ENCODE measurements at places on chromosomes 3 and 15. TPM values are rescaled to one million over a fixed set of nuclear protein-coding genes. Genes with fewer than 3 reads are reported as not detected.

EPHB1 gene
- total RNA-seq = 0.31 TPM

ITPKA gene
- total RNA-seq = 29.5 TPM

TUSC7 gene
- not detected for total RNA-seq

NUP210 gene
- 8.1 TPM for total RNA-seq

OXNAD1 gene
- total RNA-seq = 21.5 TPM

ZKSCAN7 gene
- 0.96 TPM for total RNA-seq

ITIH3 gene
- 0.89 TPM for total RNA-seq

NANOGP8 gene
- total RNA-seq = 1.1 TPM

DNAH12 gene
- 0.07 TPM for total RNA-seq

PRR20G gene
- total RNA-seq = not detected

GOLGA6A gene
- total RNA-seq = not detected

SLC28A2 gene
- 3.5 TPM for total RNA-seq

MYO5C gene
- total RNA-seq = 90.0 TPM

THOC7 gene
- total RNA-seq = 57.3 TPM

LARP6 gene
- 3.8 TPM for total RNA-seq

CEP19 gene
- total RNA-seq = 0.23 TPM

MEGF11 gene
- 0.19 TPM for total RNA-seq

GOLGA6D gene
- total RNA-seq = not detected

SLC22A13 gene
- 0.70 TPM for total RNA-seq

COL8A1 gene
- 3.8 TPM for total RNA-seq

LRRC31 gene
- total RNA-seq = 16.5 TPM

Data from mucosa of descending colon (tissue), 3 donors.